ENCODE measurements at places on chromosomes 4 and X. TPM values are rescaled to one million over a fixed set of nuclear protein-coding genes. Genes with fewer than 3 reads are reported as not detected.
A peak's percentile ranks its signal among the peaks of the same experiment; 100 is the strongest.

DNA sequence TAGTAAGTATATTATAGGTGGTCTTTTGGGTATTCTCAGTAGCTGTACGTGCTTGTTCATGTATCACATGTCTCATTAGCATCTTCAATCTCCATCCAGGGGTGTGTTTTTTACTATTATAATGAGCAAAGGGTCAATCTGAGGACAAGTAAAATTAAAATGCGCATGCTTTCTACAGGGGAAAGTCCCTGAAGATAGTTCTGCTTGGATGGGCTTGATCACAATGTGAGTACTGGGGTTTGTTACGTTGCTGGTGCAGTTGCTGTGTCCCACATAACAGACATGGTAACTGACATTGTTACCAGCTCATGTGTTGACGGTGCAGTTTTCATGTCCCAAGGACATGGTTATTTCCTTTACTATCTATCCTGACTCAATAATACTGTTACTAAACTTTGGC is 65.9 kb downstream of the UCHL1 start:
- H3K4me1 ChIP-seq: no peaks in the 10 kb centered on the region
- H3K27ac ChIP-seq: no peak overlapping the region
- no peaks in the 10 kb centered on the region for H3K27me3 ChIP-seq
- no peak for DNase-seq
- H3K4me3 ChIP-seq: no peak overlapping the region

Gene HSD17B13
- 0.22 TPM for total RNA-seq

DNA sequence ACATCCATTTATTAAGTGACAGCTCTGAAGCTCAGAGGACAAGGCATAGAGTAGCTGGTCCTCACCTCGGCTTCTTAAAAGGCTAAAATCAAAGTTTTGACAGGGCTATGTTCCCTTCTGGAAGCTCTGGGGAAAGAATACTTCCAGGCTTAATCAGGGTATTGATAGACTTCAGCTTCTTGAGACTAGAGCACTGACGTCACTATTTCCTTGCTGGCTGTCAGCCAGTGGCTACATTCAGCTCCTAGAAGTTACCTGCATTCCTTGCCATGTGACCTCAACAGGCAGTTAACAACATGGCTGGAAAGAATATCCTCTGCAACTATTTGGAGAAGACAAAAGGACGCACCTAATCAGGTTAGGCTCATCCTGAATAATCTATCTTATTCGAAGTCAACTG is 1144.8 kb downstream of the ADGRL3 start:
- H3K27ac ChIP-seq: no peak overlapping the region
- no peaks in the 10 kb centered on the region for H3K4me1 ChIP-seq
- H3K36me3 ChIP-seq: no peaks in the 10 kb centered on the region
- H3K4me3 ChIP-seq: no peak overlapping the region

Gene IL13RA2
- 0.09 TPM for total RNA-seq

GRCh38 chr4:120714417-120715010 is 208.0 kb downstream of the PRDM5 start:
- H3K27ac ChIP-seq: no peak overlapping the region
- H3K4me1 ChIP-seq: no peaks in the 10 kb centered on the region
- no peak for DNase-seq

Gene SRPX
- 47.4 TPM for total RNA-seq

DNA sequence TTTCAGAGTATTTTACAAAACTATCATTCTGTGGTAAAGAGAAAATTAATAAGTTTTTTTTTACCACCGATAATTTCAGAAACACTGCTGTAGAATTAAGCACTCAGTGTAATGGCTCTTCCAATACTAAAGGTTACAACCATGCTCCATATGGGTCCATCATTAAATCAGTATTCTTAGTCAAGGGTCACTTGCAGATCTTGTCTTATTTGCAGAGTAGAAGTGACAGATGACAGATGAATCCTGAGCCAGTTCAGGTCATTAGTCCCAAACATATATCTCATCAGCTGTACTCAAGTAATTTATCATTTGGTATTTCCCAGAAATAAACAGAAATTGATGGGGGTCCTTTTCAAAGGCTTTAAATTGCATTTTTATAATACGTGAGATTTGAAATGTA is 182.9 kb downstream of the CFAP47 start:
- H3K4me3 ChIP-seq: no peak overlapping the region
- no peak for DNase-seq
- no peak overlapping the region for H3K27ac ChIP-seq
- no peaks in the 10 kb centered on the region for H3K4me1 ChIP-seq
- no peaks in the 10 kb centered on the region for H3K27me3 ChIP-seq

DNA sequence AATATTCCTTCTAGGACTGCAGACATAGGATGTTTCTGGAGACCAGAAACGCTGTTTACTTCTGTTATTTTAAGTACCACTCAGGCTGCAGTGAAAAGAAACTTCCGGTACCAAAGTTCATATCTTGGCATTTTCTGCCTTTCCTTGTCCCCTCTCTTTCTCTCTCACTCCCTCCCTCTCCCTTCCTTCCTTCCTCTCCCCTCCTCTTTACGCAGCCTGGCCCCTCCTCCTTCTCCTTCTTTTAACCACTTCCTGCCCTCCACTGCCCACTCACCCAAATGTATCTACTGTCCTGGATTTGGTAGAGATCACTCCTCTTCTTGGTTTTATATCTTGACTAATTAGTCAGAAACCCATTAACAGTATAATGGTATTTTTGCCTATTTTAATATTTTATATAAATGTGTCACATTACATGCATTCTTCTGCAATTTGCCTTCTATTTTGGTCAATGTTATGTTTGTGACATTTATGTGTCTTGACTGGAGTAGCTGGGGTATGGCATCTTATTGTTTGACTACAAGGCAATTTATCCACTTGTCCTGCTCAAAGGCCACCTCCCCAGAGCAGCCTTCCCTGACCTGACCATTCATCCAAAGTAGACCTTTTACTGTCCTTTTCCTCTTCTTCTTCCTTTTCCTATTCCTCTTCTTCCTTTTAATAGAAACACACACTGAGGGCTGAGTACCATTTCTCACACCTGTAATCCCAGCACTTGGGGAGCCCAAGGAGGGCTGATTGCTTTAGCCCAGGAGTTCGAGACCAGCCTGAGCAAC is 56.9 kb downstream of the BCOR start:
- no peaks in the 10 kb centered on the region for H3K36me3 ChIP-seq
- no peak overlapping the region for H3K27ac ChIP-seq
- no peak for DNase-seq
- H3K27me3 ChIP-seq: peaks cover 5% of the 10 kb centered on the region

DNA sequence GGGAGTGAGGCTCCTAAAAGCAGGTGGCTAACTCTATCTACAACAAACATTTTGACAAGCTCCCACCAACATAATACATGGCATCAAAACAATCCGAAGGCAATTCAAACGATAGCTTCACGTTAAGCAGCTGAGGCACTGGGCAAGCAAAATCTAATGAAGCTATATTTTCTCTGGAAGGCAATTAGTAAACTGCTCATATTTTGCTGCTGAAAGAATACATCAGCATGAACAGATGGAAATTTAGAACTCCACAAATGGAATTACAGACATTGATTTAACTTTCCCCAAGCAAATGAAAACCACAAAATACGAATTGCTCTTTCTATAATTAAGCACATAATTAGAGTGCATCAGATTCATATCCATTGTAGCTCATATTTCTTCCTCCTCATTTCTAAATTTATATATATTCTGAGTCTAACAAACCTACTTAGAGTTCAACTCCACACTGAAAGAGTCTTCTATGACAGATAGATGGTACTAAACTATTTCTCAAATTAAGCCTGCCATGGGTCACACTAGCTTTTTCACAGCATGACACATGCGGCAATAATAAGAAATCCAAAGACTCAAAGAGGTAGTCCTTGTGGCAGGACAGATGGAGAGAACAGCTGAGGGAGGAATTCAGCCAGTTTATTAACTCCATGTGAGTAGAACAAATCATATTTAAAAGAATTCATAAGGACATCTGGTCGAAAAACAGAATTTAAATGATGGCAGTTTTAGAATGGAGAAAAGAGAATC is 305.4 kb downstream of the MAPK10 start:
- peak; percentile 81 for DNase-seq
- H3K36me3 ChIP-seq: no peaks in the 10 kb centered on the region
- no peak overlapping the region for H3K4me3 ChIP-seq
- no peaks in the 10 kb centered on the region for H3K4me1 ChIP-seq

- no peak overlapping the region for H3K27ac ChIP-seq
- no peak for DNase-seq
- H3K4me3 ChIP-seq: no peak overlapping the region
- H3K27me3 ChIP-seq: no peaks in the 10 kb centered on the region
These were observed 86.8 kb downstream of the GATB start for GRCh38 chr4:151673908-151674520.

GRCh38 chr4:91829531-91829930 is 474.2 kb upstream of the GRID2 start:
- DNase-seq: no peak
- no peaks in the 10 kb centered on the region for H3K27me3 ChIP-seq
- H3K4me3 ChIP-seq: no peak overlapping the region
- no peaks in the 10 kb centered on the region for H3K4me1 ChIP-seq
- H3K36me3 ChIP-seq: no peaks in the 10 kb centered on the region
- no peak overlapping the region for H3K27ac ChIP-seq

GRCh38 chr4:164350061-164350460 is 403.9 kb upstream of the SMIM31 start:
- H3K36me3 ChIP-seq: no peaks in the 10 kb centered on the region
- no peak overlapping the region for H3K27ac ChIP-seq
- H3K4me3 ChIP-seq: no peak overlapping the region
- no peaks in the 10 kb centered on the region for H3K27me3 ChIP-seq
- no peaks in the 10 kb centered on the region for H3K4me1 ChIP-seq
- no peak for DNase-seq

Gene SLIT2
- 10.7 TPM for total RNA-seq

GRCh38 chrX:72126048-72126415 is 5.7 kb downstream of the RTL5 start:
- peaks cover 52% of the 10 kb centered on the region for H3K4me1 ChIP-seq
- no peaks in the 10 kb centered on the region for H3K36me3 ChIP-seq
- H3K4me3 ChIP-seq: no peak overlapping the region

DNA sequence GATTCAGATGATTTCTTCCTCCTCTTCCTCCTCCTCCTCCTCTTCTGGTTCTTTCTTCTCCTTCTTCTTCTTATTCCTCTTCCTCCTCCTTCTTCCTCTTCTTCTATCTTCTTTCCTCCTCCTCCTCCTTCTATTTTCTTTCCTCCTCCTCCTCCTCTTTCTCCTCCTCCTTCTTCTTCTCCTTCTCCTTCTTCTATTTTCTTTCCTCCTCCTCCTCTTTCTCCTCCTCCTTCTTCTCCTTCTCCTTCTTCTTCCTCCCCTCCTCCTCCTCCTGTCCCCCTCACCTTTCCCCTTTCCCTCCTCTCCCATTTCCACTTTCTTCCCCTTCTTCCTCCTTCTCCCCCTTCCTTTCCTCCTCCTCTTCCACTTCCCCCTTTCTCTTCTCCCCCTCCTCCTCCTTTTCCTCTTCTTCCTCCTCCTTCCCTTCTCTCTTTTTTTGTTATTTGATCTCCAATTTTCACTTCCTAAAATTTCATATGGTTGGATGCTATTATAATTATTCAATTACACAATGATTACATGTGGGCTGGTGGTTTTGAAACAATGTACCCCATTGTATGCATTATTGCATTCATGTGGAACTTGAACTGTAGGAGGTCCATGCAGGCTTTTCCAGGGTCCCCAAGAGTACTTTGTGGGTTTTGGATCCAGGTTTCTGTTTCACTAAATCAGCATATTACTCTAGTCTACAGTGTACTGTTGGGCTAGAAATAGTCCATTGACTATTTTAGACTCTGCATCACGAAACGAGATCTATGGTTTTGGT is 68.1 kb downstream of the SORBS2 start:
- no peaks in the 10 kb centered on the region for H3K27me3 ChIP-seq
- H3K36me3 ChIP-seq: no peaks in the 10 kb centered on the region
- no peaks in the 10 kb centered on the region for H3K4me1 ChIP-seq
- no peak overlapping the region for H3K4me3 ChIP-seq

GRCh38 chr4:6924361-6924779 is 14.7 kb downstream of the TBC1D14 start:
- H3K4me3 ChIP-seq: no peak overlapping the region
- peaks cover 23% of the 10 kb centered on the region for H3K36me3 ChIP-seq
- DNase-seq: no peak
- peaks cover 5% of the 10 kb centered on the region for H3K4me1 ChIP-seq
- no peaks in the 10 kb centered on the region for H3K27me3 ChIP-seq

Gene PJA1
- 76.2 TPM for total RNA-seq

DNA sequence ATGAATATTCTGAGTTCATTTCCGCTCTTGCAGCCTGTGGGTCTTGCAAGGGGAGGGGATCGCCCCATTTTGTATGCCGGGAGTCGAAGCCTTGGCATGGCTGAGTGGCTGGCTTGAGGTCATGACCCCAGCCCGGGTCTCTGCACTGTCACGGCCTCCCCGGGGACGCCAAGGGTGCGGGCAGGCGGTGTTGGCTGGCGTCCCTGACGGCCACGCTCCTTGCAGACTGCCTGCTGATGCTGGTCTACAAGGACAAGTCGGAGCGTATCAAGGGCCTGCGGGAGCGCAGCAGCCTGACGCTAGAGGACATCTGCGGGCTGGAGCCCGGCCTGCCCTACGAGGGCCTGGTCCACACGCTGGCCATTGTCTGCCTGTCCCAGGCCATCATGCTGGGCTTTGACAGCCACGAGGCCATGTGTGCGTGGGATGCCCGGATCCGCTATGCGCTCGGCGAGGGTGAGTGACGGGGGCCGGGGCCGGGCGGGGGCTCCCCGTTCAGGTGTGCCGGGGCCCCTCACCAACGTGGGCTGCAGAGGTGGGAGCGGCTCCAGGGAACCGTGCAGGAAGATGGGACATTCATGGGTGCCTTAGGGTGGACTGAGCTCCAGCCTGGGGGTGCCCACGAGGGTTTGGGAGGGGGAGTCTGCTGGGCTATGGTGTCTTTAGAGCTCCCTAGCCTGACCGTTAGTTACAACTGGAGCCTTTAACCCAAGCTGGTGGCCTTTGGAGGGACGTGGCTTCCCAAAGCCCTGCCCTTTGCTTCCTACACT is 10.3 kb downstream of the DOK7 start:
- no peak overlapping the region for H3K27ac ChIP-seq
- no peak overlapping the region for H3K4me3 ChIP-seq
- peaks cover 23% of the 10 kb centered on the region for H3K4me1 ChIP-seq
- no peak for DNase-seq
- H3K27me3 ChIP-seq: no peaks in the 10 kb centered on the region

GRCh38 chr4:105965183-105965800 is 70.0 kb downstream of the NPNT start:
- peaks cover 6% of the 10 kb centered on the region for H3K4me1 ChIP-seq
- no peak overlapping the region for H3K27ac ChIP-seq
- DNase-seq: no peak

- no peaks in the 10 kb centered on the region for H3K4me1 ChIP-seq
- no peak overlapping the region for H3K27ac ChIP-seq
- no peaks in the 10 kb centered on the region for H3K36me3 ChIP-seq
These were observed 2371.8 kb downstream of the PCDH7 start for GRCh38 chr4:33091961-33092360.

Gene ABCG2
- 5.3 TPM for total RNA-seq

Gene MAGEC3
- total RNA-seq: 0.04 TPM

Gene KLB
- total RNA-seq: under 0.01 TPM

- H3K4me1 ChIP-seq: peaks cover 15% of the 10 kb centered on the region
- H3K36me3 ChIP-seq: peaks cover 3% of the 10 kb centered on the region
- no peaks in the 10 kb centered on the region for H3K27me3 ChIP-seq
- peak; percentile 88 for DNase-seq
These were observed 796 bp upstream of the ZNF141 start for GRCh38 chr4:336893-337142.

Gene GALNT7
- total RNA-seq: 20.2 TPM
